ENCODE measurements at places on chromosomes 7 and 10.

DNA sequence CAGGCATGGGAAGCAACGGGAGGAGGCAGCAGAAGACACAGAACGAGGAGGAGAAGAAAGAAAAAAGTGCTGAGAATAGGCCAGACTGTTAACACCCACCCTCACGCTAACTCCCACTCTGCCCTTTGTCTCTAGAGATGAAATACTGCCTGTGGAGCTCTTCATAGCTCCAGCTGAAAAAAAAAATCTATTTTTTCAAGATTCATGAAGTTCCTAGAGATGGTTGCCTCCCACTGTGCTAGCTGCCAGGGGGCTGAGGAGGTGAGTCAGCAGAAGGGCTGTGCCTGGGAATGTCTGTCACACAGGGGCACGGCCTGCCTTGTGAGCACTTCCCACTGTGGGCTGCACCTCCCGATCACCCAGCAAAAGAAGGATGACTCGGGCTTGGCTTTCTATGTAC, 144.5 kb downstream of the RNF216 start:
- DNase-seq: no peak

DNA sequence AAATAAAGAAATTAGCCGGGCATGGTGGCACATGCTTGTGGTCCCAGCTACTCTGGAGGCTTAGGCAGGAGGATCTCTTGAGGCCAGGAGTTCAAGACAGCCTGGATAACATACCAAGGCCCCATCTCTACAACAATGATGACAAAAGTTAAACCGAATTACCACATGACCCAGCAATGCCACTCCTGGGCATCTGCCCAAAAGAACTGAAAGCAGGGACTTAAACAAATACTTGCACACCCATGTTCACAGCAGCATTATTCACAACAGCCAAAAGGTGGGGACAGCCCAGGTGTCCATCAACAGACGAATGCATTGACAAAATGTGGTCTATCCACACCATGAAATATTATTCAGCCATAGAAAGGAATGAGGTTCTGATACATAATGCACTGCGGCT, 83.9 kb downstream of the HIP1 start:
- no peak for DNase-seq

DNA sequence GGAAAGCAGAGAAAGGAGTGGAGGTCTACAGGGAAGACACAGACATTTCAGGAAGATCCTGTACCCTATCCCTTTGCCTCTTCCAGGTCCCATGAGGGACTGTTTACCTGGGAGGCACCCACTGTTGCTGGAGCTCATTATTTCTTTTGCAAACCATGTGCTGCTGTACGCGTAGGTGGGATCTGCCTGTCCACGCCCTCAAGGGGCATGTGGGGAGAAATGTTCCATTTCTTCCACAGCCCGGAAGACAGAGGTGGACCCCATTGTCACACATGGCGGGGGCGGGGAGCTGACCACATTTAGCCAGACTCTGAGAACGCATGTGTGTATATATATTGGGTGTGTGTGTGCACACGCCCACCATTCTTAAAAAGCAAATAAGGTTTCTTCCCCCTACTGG, 2.0 kb downstream of the PLXNA4 start:
- DNase-seq: no peak

GRCh38 chr7:130896898-130897514, 163.0 kb upstream of the KLF14 start:
- peak; percentile 65 for DNase-seq

DNA sequence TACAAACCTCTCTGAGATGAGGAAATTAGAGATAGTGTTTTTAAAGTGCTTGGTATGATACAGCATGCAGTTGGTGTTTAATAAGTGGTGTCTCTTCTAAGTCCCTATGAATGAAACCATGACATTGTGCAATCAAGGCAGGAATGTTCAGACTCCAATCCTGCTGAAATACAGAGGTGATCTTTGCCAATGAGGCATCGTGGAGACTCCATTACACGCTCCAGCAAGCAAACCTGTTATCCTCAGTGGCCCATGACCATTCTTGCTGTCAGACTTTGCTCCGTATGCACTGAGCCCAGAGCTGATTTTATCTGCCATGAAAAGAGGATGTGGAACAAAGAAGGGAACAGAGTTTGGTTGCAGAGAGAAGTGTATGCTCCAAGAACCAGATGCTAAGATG, 47.3 kb downstream of the CDHR3 start:
- DNase-seq: no peak

- no peak for DNase-seq
These were observed 73.1 kb downstream of the CYP51A1 start for GRCh38 chr7:92061154-92061553.

DNA sequence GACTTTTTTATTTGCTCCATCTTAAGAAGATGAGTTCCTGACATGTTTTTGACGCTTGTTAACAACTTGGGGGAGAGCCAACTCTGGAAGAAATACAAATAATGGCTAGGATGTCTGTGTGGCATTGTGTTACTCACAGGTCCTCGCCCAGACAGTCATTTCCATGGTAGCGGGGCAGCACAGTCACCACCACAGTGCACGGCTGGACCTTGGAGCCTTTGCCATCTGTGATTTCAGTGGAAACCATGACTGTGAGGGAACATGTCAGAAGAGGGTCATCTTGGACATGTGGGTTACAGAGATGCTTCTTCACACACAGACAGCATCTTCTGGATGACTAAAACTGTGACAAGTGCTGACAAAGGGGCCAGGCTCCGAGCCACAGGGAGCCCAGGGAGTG, 74.5 kb downstream of the PKD1L1 start:
- DNase-seq: no peak

- DNase-seq: no peak
These were observed 19.1 kb downstream of the A1CF start for GRCh38 chr10:50866317-50866716.

GRCh38 chr10:110618230-110618610, 25.9 kb upstream of the RBM20 start:
- no peak for DNase-seq

- DNase-seq: no peak
These were observed 10.2 kb downstream of the TSPAN15 start for GRCh38 chr10:69461243-69462025.

GRCh38 chr7:157016024-157016351, 5.5 kb upstream of the MNX1 start:
- no peak for DNase-seq

GRCh38 chr10:72953687-72954086, 919 bp downstream of the PLA2G12B start:
- DNase-seq: no peak

GRCh38 chr7:41446606-41447449, 256.1 kb downstream of the INHBA start:
- no peak for DNase-seq

DNA sequence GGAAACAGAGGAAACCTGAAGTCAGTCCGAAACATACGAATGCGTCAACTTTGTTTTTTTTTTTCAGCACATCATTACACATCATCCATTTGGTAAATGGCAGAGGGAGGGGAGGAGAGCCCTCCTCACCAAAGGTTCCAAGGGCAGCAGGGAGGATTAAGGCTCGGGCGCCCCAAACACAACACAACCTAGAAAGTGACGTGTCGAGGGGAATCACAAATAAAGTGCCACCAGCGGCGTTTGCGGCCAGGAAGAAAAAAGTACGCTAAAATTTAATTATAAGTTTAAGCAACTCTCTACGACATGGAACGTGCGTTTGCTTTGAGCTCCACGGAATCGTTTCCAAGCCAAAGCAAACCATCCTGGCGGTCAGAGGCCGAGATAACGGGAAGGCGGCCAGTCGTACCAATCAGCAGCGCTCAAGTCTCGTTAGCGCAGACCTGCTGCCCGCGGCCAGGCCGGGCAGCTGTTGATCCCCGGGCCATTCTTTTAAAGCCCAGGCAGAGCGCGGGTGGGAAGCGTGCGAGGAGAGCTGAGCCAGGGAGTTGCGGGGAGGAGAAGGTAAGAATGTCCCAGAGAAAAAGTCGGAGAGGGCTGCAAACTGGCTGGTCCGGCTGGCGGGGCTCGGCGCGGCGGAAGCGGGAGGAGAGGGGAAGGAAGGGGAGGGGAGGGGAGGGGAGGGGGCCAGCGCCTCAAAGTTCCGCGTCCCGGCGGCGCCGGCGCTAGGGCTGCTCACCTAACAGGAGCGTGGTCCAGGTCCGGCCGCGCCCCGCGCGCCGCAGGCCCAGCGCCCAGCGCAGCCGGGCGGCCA, 719 bp downstream of the DPY19L1 start:
- peak; percentile 13 for DNase-seq
